ENCODE measurements at places on chromosomes 4 and X.

DNA sequence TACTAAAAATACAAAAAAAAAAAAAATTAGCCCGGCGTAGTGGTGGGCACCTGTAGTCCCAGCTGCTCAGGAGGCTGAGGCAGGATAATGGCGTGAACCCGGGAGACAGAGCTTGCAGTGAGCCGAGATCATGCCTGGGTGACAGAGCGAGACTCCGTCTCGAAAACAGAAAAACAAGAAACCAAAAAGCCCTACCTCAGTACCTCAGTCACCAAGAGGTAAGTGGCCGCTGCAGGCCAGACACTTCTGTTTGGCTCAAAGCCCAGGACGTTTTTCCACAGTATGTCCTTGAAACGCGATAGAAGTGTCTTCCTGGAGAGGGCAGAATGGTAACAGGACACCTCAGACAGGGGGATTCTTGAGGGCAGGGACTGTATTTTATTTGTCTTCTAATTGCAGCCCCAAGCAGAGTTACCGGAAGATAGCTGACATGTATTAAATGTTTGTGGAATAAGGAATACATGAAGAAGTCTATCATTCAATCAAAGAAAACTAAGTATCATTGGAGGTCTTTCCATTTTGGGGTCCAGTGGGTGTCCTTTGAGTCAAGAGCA, 63.6 kb downstream of the CLNK start:
- DNase-seq = no peak

- DNase-seq = peak; percentile 4
These were observed 494 bp downstream of the SPOCK3 start for GRCh38 chr4:167233685-167234315.

GRCh38 chrX:24483596-24483995, 18.5 kb downstream of the PDK3 start:
- DNase-seq = no peak

DNA sequence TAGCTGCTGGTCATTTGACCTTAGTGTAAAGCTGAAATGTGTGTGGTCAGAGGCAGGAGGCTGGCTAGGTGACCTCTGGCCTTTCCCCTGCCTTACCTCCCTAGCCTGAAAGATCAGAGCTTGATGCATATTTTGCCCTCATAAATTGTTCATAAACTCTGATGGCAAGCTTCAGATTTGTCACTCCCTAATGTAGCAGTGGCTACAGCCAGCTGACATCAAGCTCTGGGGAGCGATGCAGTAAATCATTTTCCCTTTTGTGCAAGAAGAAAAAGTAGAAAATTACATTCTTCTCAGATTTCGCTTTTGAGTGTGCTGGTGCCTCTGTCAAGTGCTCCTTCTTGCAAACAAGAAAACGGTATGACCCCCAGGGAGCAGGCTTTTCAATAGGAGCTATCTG, 87.7 kb upstream of the MAGEA4 start:
- DNase-seq = no peak

GRCh38 chr4:153418121-153418520, 48.0 kb upstream of the TMEM131L start:
- DNase-seq = no peak

- DNase-seq = no peak
These were observed 835.5 kb downstream of the PDHA2 start for GRCh38 chr4:96675416-96675815.

- DNase-seq = no peak
These were observed 52.4 kb downstream of the GLRB start for GRCh38 chr4:157128395-157128794.

DNA sequence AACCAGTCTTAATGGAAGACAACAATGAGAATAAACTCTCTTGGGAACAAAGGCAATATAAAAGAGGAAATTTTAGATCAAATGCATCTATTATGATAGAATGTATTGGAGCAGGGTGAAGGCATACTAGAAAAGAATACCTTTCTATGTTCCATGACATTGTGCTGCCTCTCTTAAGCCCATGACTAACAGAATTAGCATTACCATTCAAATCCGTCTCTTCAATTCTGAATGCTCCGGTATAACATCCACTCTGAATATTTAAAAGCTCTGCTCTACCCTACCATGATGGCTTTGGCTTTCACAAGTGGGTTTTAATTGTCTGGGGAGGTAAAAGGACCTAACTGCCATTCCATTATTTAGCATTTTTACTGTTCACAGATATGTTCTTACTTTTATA, 1878.4 kb downstream of the ARAP2 start:
- no peak for DNase-seq

GRCh38 chr4:139176302-139177048, 543 bp downstream of the ELF2 start:
- peak; percentile 56 for DNase-seq

DNA sequence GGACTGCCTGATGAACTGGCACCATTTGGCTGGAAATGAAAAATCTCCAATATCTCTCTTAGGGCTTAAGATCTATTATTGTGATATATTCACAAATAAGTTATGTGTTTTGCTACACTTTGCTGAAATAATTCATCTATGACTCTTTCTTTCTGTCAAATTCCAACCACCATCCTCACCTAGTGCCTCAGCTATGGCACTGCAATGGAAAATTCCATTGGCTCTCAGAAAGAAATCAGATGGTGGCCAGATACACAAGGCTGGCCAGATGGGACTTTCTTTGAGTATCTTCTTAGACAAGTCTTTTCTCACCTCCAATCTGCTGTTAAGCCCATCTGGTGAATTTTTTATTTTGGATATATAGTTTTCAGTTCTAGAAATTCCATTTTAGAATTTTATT, 28.0 kb downstream of the NAT8L start:
- DNase-seq = no peak

GRCh38 chr4:41358647-41359421, 102.1 kb downstream of the UCHL1 start:
- DNase-seq = no peak

GRCh38 chr4:7390336-7390735, 44.4 kb downstream of the PSAPL1 start:
- no peak for DNase-seq

- no peak for DNase-seq
These were observed 80.9 kb downstream of the IL21 start for GRCh38 chr4:122539861-122540465.

DNA sequence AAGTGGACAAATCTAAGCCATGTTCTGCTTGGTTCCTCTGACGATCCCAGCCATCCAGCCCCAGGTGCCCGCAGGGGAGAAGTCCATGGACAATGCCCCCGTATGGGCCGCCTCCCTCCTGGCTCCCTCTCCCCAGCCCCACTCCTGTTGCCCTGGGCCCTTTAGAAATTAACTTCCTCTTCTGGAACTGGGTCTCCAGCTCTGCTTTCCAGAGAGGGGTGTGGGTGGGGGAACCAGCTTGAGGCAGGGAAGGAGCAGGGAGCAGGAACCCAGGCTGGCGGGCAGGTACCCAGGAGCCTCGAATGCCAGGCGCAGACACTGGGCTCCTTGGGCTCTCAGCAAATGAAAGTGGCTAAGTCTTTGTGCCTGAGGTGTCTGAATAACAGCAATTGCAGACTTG, 12.7 kb upstream of the ABLIM2 start:
- DNase-seq = no peak

GRCh38 chr4:95929448-95930064, 89.7 kb downstream of the PDHA2 start:
- peak; percentile 1 for DNase-seq

DNA sequence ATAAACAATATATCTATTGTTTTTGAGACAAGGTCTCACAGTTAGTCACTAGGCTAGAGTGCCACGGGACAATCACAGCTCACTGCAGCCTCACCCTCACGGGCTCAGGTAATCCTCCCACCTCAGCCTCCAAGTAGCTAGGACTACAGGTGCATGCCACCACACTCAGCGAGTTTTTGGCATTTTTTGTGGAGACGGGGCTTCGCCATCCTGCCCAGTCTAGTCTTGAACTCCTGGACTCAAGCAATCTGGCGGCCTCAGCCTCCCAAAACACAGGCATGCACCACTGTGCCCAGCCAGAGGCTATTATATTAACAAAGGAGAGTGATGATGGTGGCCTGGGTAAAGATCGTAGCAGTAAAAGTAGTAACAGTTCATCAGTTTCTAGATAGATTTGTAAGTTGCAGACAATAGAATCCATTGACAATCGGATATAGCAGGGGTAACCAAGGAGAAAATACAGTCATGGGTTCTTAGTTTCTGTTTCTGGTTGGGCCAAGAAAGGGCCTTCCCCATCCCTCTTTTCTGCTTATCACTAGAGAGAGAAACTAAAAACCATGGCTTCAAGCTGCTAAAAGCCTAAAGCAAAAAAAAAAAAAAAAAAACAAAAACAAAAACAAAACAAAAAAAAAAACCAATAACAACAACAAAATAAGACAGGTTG, 60.6 kb downstream of the ANXA10 start:
- DNase-seq = no peak

GRCh38 chr4:42385516-42385915, 11.8 kb upstream of the SHISA3 start:
- no peak for DNase-seq

DNA sequence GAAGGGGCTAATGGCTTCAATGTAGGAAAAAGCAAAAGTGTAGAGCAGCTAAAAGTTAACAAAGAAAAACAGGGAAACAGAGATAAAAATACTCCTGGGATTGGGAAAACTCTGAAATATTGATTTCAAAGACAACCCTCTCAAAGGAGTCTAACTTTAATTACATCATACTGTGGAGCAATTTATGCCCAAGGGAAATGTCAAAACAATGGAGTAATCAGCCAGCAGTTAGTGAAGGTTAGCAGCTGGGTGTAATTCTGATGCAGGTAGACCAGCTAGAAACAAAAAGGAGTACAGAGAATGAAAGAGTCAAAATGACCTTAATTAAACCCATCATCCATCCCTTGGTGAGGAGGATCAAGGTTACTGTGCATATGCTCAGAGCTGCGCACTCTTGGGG, 169.0 kb downstream of the ADAM29 start:
- no peak for DNase-seq

GRCh38 chrX:78653118-78653822, 5.9 kb downstream of the RTL3 start:
- peak; percentile 40 for DNase-seq

GRCh38 chr4:80266902-80267380, 477 bp downstream of the FGF5 start:
- no peak for DNase-seq

- DNase-seq = no peak
These were observed 72.4 kb upstream of the ZCCHC13 start for GRCh38 chrX:74231625-74232024.

- no peak for DNase-seq
These were observed 322.8 kb upstream of the FAT1 start for GRCh38 chr4:187046471-187046870.

DNA sequence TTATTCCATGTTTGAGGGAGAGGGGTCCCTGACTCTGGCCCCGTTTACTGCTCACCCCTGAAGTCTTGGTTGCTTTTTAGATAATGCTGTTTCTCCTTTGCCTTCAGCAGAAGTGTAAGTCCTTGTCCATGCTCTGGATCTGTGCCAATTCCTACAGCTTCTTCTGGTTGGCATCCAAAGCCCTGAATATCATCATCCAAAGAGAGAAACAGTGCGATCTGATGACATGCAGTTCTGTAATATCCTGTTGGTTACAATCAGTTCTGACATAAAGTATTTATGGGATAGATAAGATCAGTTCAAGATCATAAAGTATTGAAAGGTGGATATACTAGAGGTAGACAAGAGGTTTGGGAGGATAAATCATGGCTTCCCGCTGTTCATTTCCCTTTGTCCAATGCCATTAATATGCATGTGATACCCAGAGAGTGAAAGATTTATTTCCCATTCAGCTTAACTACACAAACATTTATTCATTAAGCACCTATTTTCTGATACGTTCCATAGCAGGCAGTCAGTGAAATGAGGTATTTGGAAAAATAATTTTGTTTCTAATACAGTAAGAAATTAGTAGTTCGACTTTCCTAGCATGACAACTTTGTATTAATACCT, 53.2 kb upstream of the TMEM150C start:
- no peak for DNase-seq

GRCh38 chr4:951186-951585, 18.9 kb downstream of the TMEM175 start:
- DNase-seq = no peak

- DNase-seq = no peak
These were observed 92.3 kb upstream of the LCORL start for GRCh38 chr4:18113710-18114331.

DNA sequence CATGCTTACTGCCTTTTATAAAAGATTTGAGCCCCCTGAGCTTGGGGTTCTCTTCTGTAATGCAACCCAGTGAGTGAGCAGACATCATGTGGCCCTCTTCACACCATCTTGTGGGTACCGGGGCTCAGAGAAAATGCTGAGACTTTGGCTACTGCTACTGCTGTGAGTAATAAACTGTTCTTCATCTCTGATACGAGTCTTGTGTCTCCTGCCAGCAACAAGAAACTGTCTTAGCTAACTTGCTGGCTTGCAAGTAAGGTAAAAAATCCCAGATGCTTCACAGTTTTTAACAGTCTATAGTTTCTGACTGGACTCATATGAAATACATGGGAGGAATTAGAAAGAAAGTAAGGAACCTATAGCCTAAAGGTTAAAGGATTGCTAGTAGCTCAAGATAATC, 148.3 kb downstream of the GPC3 start:
- no peak for DNase-seq

DNA sequence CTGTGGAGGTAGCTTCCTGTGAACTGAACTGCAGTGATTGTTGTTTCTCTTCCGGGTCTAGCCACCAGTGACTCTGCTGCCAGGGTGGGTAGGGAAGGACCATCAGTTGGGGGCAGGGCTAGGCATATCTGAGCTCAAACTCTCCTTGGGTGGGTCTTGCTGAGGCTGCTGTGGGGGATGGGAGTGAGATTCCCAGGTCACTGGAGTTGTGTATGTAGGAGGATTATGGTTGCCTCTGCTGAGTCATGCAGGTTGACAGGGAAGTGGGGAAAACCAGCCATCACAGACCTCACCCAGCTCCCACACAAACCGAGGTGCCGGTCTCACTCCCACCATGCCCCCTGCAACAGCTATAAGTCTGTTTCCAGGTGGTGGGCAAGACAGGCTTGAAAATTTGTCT, 1937.8 kb downstream of the PCDH7 start:
- DNase-seq = no peak

DNA sequence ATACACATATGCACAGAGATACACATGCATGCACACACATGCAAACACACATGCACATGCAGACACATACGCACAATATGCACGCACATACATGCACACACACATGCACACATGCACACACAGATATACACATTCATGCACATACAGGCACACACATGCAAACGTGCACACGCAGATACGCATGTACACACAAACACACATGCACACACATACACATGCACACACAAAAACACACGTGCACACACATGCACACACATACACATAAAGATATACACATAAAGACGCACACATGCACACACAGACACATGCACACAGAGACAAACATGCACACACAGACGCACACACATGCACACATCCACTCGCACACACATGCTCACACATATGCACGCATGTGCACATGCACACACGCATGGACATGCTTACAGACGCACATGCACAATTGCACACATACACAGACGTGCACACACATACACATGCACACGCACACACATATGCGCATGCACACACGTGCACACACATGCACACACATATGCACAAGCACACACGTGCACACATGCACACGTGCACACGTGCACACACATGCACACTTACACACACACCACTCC, 145.2 kb downstream of the ADRA2C start:
- no peak for DNase-seq

Data from CMK (cell line).